Smooth muscle cell of bladder (primary cell): ENCODE measurements at places on chromosomes 5 and 9. TPM values are rescaled to one million over a fixed set of nuclear protein-coding genes. Genes with fewer than 3 reads are reported as not detected.

Gene LCP2
- not detected in 2 replicates for total RNA-seq

Gene FSD1L
- total RNA-seq = 3.0 and 4.1 TPM in 2 replicates

Gene FAM169A
- under 0.01 and 0.09 TPM in 2 replicates for total RNA-seq

Gene KIF4B
- total RNA-seq = under 0.01 TPM in 1 of 2 replicates, not detected in the other

Gene HTR4
- total RNA-seq = not detected in 2 replicates

Gene GABRA6
- not detected in 2 replicates for total RNA-seq
